Smooth muscle cell of bladder (primary cell): ENCODE measurements at places on chromosomes 6 and 20. TPM values are rescaled to one million over a fixed set of nuclear protein-coding genes. Genes with fewer than 3 reads are reported as not detected.

DNAH8 gene
- 0.09 TPM in 1 of 2 replicates, not detected in the other for total RNA-seq

ELOVL4 gene
- 4.7 and 5.6 TPM in 2 replicates for total RNA-seq

SCRT2 gene
- not detected in 2 replicates for total RNA-seq

SSTR4 gene
- not detected in 2 replicates for total RNA-seq

PHACTR3 gene
- not detected in 2 replicates for total RNA-seq

C20orf141 gene
- total RNA-seq, result 0.37 TPM in 1 of 2 replicates, not detected in the other

PROKR2 gene
- not detected in 2 replicates for total RNA-seq
